CD4-positive, alpha-beta T cell treated with Interferon alpha-2 for 1 hour (primary cell): ENCODE measurements at places on chromosomes 11 and 22.
A peak's percentile ranks its signal among the peaks of the same experiment; 100 is the strongest.

- DNase-seq: peak; percentile 54
Observed at GRCh38 chr11:130389335-130389935, 39.0 kb downstream of the ADAMTS8 start.

- no peak for DNase-seq
Observed at GRCh38 chr11:130442737-130443136, 5.7 kb upstream of the ADAMTS15 start.

- DNase-seq: no peak
Observed at GRCh38 chr11:20093775-20094174, 66.5 kb downstream of the DBX1 start.

DNA sequence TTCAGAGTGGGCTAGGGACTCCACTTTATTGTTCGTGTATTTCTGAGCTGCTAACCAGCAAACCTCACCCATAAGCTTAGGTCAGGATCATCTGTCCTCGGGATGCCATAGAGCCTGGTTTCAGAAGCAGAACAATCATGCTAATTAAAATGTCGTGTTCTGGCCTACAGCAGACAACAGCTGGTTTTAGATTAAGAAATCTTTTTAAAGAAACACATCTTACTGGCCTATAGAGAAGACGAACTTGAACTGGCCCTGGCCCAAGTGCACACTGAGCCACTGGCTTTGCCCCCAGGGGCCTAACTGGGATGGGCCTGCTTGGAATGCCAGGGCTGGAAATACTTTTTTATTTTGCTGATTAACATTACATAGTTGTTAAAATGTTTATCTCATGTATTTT is 63.2 kb downstream of the ALX4 start:
- no peak for DNase-seq

- no peak for DNase-seq
Observed at GRCh38 chr11:66782726-66783125, 53.7 kb upstream of the SPTBN2 start.

DNA sequence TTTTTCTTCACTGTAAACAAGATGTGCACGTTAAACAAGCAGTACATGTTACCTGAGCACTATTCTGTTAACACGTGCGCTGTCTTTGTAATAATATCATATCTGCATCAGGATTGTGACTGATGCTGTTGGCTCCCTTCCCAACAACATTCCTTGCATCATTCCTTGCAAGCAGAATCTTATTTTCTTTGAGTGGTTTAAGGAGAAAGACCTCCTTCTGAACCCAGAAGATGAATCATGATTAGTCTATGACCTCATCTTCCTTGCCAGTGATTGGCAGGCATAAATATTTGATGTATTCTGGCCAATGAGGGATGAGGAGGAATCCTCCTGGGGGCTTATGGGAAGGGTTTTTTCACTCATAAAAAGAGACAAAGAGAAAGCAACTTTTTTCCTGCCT is 46.2 kb downstream of the C11orf71 start:
- DNase-seq: no peak

DNA sequence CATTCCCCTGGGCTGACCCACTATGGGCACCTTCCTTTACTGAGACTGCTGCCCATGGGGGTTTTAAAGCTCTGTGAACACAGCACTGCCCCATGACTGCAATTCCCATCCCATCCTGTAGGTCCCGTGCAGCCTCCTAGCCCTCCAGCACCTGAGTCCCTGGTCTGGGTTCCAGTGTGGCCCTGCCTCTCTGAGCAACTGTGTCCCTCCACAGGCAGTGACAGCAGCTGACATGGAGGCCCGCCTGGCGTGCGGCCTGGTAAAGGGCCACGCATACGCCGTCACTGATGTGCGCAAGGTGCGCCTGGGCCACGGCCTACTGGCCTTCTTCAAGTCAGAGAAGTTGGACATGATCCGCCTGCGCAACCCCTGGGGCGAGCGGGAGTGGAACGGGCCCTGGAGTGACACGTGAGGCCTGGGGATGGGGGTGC is 12.6 kb downstream of the OMP start:
- no peak for DNase-seq

DNA sequence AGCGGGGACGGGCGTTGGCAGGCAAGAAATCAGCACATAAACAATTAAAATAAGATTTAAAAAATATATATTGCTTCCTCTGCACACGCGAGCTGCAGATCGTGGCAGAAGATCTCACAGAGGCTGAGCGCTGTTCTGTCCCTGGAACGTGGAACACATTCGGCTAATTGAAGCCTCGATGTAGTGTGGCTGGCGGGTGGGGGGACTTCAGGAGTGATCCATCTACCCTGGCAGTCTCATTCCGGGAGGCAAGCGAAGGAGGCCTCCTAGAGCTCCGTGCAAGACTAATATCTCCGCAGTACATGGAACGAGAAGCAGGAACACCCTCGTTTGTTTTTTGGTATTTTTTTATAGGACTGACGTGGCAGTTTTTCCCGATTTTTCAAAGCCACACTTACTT is 402.4 kb downstream of the MN1 start:
- DNase-seq: no peak

DNA sequence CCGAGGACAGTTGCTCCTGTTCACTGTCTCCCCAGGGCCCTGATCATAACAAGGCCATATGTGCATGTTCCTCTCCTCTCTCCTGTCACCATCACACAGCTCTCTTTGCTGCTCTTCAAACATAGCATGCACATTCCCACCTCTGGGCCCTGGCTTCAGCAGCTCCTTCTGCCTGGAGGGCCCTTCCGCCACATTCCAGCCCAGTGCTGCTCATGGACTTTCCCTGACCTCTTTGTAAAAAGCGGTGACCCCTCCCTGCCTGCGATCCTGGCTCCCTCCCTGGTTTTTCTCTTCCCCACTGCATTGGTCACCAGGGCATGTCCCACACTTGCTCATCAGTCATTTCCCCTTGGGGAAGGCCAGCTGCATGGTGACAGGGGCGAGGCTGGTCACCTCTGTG is 98.2 kb downstream of the MYO18B start:
- DNase-seq: no peak

DNA sequence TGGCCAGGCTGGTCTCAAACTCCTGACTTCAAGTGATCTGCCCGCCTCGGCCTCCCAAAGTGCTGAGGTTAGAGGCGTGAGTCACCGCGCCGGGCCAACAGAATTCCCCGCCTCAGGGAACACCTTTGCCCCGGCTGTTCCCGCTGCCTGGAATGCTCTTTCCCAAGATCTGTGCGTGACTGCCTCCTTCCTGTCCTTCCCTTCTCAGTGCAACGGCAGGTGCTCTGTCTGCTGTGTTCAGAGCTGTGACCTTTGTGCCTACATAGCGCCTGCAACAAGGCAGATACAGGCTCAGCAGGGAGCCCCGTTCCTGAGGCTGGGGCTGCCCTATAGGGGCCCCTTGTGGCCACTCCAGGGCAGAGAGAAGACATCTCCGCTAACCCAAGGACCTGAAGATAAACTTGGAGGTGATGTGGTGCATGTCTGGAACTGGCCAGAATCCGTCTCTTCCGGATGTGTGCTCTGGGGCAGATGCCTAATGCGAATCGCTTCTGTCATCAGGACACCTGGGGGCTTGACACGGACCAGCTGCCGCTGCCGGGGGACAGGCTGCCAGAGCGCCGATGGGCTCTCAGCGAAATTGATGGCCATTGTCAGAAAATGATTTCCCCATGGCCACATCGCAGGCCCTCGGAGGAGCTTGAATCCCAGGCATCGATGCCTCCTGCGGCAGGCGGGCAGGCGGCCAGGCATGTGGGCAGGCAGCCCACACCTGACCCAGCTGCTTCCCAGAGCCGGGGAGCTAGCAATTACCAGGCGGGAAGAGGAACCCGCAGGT is 43.5 kb upstream of the TCF20 start:
- peak; percentile 58 for DNase-seq

DNA sequence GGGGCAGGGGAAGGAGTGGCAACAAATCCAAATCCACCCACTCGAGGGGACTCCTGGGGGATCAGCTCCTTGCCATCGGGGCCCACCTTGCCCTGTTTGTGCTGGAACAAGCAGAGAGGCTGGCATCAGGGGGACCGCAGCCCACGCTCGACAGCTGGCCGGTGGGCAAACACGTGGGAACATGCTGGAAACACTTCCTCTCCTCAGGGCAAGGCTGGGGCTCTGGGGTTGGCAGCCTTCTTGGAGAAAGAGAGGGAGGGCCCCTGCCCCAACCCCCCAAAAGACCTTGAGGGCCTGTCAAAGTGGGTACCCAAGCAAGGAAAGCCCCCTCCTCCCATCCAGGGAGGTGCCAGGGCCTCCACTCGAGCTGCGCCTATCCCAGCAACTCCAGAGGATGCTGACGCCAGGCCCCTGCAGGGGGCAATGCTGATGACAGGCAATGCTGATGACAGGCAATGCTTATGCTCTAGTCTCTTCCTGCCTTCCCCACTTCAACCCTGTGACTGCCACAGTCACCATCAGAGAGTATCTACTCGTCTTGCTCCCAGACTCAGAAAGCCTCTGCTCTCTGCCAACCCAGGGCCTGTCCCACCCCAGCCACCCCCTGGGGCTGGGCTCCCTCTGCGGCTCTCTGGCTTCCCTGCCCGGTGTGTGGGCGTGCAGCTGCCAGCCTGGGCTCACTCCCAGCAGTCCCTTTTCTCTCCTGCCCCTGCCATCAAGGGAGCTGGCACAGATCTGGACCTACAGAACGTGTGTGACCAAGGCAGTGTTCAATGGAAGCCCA is 6.0 kb downstream of the ESS2 start:
- no peak for DNase-seq

- no peak for DNase-seq
Observed at GRCh38 chr22:20110359-20110985, 5.4 kb upstream of the RANBP1 start.

DNA sequence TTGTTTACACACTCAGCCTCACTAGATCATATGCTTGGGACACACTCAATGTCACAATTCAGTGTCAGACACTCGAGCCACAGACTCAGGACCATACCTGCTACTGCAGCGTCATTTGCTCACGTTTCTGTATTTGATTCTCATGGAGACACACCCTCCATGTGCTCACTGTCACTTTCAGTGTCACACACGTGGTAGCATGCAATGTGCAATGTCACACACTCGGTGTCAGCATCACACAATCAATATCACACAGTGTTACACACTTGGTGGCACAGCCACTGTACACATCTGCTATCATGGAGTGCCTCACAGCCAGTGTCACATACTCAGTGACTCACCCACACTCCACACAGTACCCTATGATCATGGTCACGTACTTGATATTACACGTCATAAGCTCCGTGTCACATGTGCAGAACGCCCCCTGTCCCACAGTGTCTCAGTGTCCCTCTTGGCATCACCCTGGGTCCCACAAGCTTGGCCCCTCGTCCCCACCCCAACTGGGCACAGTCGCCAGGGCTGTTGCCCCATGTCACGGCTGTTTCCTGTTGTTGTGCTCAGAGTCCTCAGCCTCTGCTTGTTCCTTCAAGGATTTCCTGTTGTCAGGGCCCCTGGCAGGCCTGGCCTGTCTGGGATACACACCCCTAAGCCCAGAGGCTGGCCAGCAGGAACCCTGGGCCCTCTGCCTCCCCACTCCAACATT is 49.6 kb downstream of the PDE2A start:
- DNase-seq: no peak

- no peak for DNase-seq
Observed at GRCh38 chr22:45216133-45217003, 24.3 kb downstream of the KIAA0930 start.
